ENCODE measurements at places on chromosomes 7 and 10.

GRCh38 chr10:130439766-130440165, 303.6 kb downstream of the GLRX3 start:
- peak; percentile 60 for DNase-seq

DNA sequence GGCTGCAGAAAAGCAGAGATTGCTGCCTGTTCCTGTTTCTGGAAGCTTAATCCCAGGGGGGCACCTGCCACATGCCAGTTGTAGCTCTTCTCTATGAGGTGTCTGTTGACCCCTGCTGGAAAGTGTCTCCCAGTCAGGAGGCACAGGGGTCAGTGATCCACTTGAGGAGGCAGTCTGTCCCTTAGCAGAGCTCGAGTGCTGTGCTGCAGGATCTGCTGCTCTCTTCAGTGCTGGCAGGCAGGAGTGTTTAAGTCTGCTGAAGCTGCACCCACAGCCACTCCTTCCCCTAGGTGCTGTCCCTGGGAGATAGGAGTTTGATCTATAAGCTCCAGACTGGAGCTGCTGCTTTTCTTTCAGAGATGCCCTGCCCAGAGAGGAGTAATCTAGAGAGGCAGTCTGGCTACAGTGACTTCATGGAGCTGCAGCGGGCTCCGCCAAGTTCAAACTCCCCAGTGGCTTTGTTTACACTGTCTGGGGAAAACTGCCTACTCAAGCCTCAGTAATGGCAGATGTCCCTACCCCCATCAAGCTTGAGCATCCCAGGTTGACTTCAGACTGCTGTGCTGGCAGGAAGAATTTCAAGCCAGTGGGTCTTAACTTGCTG, 57.6 kb upstream of the CROT start:
- DNase-seq, result no peak

GRCh38 chr7:16421333-16422102, at the start of gene CRPPA:
Gene CRPPA, minus strand, starts transcription at chr7:16421538. Its CDS starts 216 bp downstream, at chr7:16421322.
- no peak for DNase-seq

GRCh38 chr7:603152-603951, 83.7 kb upstream of the PDGFA start:
- DNase-seq, result peak; percentile 72

GRCh38 chr7:70060298-70061068, 462.2 kb downstream of the AUTS2 start:
- no peak for DNase-seq

DNA sequence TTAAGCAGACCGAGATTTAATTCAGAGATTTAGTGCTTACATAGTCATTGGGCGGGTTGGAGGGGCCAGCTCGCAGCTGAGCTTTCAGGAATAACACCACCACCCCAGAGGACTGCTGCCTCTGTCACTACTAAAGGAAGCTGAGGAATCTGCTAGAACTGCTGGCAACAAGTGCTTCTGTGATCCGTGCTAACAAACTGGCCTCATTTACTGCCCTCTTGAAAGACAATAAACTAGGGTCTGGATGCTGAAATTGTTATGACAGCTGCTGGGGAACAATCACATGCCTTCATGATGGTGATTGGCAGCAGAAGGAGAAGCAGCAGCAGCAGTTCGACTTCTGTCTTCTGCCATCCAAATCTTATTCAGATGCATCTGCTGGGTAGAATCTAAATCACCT, 285.5 kb upstream of the TAC1 start:
- no peak for DNase-seq

- DNase-seq, result peak; percentile 79
These were observed 23.6 kb downstream of the ST8SIA6 start for GRCh38 chr10:17430647-17431355.

DNA sequence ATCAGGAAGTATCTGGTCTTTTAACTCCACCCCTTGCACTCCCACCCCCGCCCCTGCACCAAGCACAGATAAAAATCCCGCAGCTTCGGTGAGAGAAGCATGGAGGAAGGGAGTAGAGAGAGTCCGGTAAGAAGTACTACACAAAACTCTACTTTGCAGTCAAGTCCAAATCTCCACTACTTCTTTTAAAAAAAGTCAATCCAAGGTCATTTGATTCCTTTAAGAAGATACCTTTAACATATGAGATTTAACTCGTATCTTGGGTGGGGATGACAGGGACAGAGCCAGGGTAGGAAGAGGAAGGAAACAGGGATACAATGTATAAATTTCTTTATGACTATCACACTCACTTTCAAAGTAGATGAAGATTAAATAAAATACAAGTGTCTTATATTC, 132.1 kb downstream of the NRBF2 start:
- no peak for DNase-seq

- DNase-seq, result no peak
These were observed 8.9 kb downstream of the DHTKD1 start for GRCh38 chr10:12077580-12078180.

DNA sequence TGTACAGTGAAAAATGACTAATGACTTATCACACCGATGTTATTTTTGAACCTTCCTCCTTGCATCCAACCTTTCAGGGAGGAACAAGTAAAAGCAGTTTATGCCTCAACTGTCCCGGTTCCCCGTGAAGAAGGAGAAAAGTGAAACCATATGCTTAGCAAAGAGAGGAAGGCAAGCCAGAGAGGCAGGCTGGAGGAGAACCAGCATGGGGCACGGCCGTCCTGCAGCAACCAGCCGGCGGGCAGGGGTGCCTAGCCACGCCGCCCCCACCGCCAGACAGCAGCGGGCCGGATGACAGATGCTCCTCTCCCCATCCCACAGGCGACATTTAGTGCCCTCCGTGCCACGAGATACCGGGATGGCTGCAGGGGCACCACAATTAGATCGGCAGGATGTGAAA, 421.4 kb upstream of the MGMT start:
- no peak for DNase-seq

DNA sequence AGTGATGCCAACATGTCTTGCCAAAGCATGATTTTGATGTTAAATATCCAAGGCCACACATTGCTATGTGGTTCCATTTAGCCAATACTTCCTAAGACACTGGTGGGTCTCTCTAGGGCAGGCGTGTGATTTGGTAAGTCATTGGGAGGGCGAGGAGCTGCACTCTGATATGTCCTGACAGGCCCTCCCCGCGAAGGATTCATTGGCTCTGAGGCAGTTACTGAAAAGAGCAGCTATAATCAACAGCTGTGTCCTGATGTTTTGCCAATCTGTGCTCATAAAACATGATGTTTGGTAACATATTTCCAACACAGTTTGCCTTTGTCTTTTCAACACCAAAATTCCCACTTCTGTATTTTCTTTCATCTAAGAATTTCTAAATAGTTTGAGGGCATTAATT, 646.7 kb downstream of the PARD3 start:
- DNase-seq, result no peak

- DNase-seq, result peak; percentile 83
These were observed 138.1 kb upstream of the TCF7L2 start for GRCh38 chr10:112811741-112812551.

DNA sequence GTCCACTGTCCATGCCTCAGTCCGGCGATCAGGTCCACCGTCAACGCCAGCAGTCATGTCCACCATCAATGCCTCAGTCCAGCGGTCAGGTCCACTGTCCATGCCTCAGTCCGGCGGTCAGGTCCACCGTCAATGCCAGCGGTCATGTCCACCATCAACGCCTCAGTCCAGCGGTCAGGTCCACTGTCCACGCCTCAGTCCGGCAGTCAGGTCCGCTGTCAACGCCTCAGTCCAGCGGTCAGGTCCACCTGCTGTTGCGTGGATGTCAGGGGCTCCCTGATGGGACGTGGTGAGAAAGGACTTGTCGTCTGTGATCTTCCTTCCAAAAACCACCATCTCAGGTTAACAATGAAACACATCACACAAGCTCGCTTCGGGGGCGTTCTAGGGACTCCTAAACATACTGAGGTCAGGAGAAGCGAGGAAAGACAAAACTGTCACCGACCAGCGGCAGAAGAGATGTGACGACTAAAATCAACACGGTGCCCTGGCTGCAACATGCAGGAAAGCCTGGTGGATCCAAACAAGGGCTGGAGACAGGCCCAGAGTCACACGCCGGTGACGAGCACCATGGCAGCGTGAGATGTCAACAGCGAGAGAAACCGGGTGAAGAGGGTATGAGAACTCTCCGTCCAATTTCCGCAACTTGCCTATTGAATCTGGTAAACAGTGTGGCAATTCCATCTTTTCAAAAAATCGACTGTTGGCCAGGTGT, 264.2 kb downstream of the MAD1L1 start:
- no peak for DNase-seq

GRCh38 chr7:31022117-31022516, 30.0 kb upstream of the ADCYAP1R1 start:
- DNase-seq, result no peak

GRCh38 chr7:132275416-132276233, 300.6 kb downstream of the PLXNA4 start:
- no peak for DNase-seq

GRCh38 chr7:132353936-132354335, 222.3 kb downstream of the PLXNA4 start:
- DNase-seq, result no peak

- DNase-seq, result peak; percentile 41
These were observed 347.5 kb downstream of the GRID1 start for GRCh38 chr10:86019141-86019540.

DNA sequence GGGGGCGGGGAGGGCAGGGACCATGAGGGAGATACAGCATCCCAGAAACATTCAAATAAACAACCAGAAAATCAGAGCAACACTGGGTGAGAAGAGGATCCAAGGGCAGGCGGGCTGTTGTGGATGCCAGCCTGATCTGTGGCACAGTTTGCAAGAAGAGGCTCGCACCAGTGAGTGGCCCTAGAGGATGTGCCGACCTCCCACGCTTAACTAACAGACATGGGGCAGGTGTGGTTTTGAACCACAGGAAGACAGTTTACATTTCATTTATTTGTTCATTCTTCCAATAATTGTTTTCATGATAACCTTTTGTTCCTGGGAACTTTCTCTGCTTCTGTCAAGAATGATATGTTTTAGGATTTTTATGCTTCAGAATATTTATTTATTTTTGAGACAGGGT, 115.6 kb downstream of the ZNF248 start:
- DNase-seq, result no peak

DNA sequence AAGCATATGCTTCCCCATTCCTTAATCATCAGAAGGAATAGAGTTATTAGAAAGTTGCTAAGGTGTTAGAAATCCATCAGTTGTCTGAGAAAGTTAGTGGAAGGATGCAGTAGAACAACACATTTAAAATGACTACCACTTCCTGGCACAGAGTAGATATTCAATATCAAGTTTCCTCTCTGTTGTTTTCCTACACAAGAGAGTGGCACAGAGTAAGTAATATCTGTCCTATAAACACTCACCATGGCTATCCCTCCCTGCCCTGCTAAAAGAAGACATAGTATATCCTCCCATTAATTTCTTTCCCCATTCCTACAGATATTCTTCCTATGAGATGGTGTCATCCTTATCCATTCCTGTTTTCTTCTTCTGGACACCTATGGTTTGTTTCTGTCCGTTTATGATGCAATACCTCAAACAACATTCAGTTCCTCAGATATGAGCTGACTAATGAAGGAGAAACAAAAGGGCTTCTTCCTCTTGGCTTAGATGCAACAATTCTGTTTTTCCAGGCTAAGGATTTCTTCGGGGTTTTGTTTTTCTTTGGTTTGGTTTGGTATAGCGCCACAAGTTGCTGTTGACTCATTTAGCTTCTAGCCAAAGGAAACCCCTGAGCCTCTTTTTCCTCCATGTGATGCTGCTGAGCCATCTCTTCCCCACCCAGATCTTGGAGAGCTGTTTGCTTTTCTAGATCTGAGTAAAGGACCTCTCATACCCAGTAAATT, 32.9 kb upstream of the BPGM start:
- DNase-seq, result no peak

DNA sequence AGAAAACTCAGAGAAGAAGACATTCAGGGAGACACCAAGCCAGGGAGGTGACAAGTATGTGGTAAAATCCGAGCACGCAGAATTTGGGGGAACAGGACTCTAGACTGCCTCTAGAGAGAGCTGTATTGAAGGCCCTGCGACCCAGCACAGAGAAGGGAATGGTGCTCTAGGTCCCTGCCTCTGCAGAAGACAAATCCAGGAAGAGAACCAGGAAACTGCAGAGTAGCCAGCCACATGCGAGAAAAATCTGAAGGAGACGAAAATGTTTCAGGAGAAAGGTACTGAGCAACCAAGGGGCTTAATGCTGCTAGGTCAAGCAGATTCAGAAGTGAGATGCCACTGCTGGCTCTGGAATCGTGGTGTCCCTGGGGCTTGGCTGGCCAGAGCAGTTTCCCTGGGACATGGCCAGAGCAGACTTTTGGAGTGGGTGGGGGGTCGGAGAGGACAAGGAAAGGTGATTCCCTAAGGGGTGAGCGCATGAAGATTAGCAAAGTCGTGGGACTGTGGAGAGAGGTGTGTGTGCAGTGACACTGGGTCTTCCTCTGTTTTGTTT, 158.0 kb upstream of the KLF6 start:
- DNase-seq, result no peak

DNA sequence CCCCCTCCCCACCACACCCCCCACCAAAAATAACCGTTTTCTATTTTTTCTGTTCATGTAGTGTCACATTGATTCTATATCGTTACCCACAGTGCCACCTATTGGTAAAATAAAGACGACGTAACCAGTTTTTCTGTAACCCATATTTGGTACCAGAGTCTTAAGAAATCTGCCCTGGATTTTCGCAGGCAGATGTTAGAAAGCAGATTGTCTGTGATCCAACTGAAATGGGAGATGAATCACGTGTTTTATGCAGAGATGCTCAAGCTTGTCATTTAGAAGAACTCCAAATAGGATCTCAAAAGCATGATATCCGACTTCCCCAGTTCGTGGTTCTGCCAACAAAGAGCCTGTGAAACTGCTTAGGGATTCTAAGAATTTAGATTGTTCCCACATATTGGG, 261.1 kb upstream of the CSTF2T start:
- no peak for DNase-seq

DNA sequence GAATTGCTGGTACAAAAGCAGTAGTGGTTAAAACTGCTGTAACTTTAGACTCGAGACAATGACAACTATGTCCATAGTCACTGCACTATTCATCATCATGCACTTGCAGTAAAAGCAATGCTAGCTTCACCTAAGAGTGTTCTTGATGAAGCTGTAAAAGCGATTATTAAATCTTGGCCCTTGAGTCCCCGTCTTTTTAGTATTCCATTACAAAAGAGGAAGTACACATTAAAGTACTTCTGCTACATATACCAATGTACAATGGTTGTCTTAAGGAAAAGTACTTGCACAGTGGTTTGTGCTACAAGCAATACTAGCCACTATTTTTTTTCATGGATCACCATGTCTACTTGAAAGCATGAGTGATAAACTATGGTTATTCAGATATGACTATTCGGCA, 78.3 kb downstream of the ATAD1 start:
- no peak for DNase-seq

- no peak for DNase-seq
These were observed 76.3 kb downstream of the WDFY4 start for GRCh38 chr10:48760983-48761382.

DNA sequence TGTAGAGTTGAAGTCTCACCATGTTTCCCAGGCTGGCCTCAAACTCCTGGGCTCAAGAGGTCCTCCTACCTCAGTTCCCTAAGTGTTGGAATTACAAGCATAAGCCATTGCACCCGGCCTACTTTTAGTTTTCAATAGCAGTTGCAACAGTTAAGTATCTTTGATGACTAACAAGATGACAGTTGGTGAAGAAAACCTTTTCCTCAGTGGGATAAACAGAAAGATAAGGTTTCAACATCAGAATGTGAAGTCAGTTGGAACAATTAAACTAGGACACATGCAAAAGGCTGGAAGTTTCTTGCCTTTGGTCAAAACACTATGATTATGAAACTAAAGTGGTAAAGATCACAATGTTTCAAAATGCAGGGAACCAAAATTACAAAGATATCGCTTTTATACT, 169.2 kb downstream of the ZNF438 start:
- no peak for DNase-seq
